ENCODE measurements at places on chromosomes 11 and 22. TPM values are rescaled to one million over a fixed set of nuclear protein-coding genes. Genes with fewer than 3 reads are reported as not detected.

The TMEM191C gene
- 0.12 TPM for total RNA-seq

The ROBO3 gene
- 1.0 TPM for total RNA-seq

The IFITM10 gene
- total RNA-seq, result 7.9 TPM

The FGF19 gene
- not detected for total RNA-seq

GRCh38 chr11:575313-575995, 816 bp upstream of the PHRF1 start:
- H3K4me1 ChIP-seq, result peaks cover 32% of the 10 kb centered on the region
- DNase-seq, result no peak
- no peaks in the 10 kb centered on the region for H3K36me3 ChIP-seq
- H3K4me3 ChIP-seq, result peak overlapping the region; percentile 76
- H3K27me3 ChIP-seq, result no peaks in the 10 kb centered on the region

DNA sequence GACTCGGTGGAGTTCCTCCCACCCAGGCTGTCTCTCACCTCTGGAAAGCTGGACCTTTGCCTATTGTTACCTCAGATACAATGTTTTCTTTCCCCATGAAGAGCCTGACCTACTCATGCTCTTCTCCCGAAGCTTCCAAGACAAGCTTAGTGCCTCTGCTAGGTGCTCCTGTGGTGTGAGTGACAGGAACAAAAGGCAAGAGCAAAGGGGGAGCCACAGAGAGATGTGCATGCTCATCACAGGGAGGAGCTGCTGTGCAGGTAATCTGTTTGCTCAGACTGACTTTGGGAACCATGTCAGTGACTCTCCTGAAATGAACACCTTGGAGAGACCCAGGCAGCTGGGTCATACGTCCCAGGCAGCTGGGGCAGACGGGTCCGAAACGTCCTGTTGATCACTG, 53.6 kb upstream of the VSTM5 start:
- no peak for DNase-seq
- no peak overlapping the region for H3K4me3 ChIP-seq
- H3K27me3 ChIP-seq, result no peaks in the 10 kb centered on the region
- no peaks in the 10 kb centered on the region for H3K36me3 ChIP-seq
- no peaks in the 10 kb centered on the region for H3K4me1 ChIP-seq

GRCh38 chr11:78200553-78200952, 11.8 kb downstream of the USP35 start:
- no peak overlapping the region for H3K4me3 ChIP-seq
- no peaks in the 10 kb centered on the region for H3K4me1 ChIP-seq
- H3K27ac ChIP-seq, result no peak overlapping the region
- DNase-seq, result no peak

GRCh38 chr11:59221441-59221840, 8.7 kb upstream of the MPEG1 start:
- no peak for DNase-seq
- H3K36me3 ChIP-seq, result no peaks in the 10 kb centered on the region
- H3K4me3 ChIP-seq, result no peak overlapping the region
- no peaks in the 10 kb centered on the region for H3K4me1 ChIP-seq

- H3K27ac ChIP-seq, result no peak overlapping the region
- H3K4me3 ChIP-seq, result no peak overlapping the region
- H3K36me3 ChIP-seq, result no peaks in the 10 kb centered on the region
Measured at GRCh38 chr11:118180300-118180703, 3.9 kb upstream of the SCN2B start.

GRCh38 chr11:129285402-129285786, 90.3 kb upstream of the BARX2 start:
- no peaks in the 10 kb centered on the region for H3K27me3 ChIP-seq
- H3K4me3 ChIP-seq, result no peak overlapping the region
- H3K36me3 ChIP-seq, result no peaks in the 10 kb centered on the region
- no peak overlapping the region for H3K27ac ChIP-seq
- no peak for DNase-seq

DNA sequence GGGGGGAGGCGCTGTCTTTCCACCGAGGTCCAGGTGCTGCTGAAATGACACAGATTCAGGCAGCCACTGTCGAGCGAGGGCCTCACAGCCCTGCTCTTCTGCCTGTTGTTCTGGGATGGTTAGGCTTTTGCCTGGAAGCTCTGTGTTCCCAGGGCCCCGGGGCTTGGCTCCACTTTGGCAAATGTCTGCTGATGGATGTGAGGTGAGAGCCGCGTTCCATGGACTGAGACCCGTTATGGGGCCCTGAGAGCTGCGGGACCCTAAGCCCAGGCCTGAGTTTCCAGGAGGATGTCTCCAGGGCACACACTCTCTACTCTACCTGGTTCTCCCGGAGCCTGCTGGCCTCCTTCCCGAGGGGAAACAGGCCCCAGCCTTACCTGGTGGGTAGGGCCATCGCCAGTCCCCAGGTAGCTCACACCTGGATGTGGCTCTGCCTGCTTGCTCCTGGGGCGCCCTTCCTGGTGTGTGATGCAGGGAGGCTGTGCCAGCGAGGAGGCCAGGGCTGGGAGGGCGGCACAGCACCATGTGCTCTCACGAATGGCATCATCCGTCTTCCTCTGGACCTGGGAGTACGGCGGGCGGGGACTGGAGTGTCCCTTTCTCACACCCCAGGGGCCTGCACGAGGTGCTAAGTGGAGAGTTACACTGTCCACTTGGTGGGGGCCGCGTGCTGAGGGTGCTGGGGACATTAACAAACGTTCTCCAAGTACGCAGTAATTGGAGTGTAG, 435.5 kb downstream of the TBC1D22A start:
- H3K36me3 ChIP-seq, result no peaks in the 10 kb centered on the region
- no peak overlapping the region for H3K27ac ChIP-seq
- no peaks in the 10 kb centered on the region for H3K27me3 ChIP-seq
- H3K4me3 ChIP-seq, result no peak overlapping the region
- no peaks in the 10 kb centered on the region for H3K4me1 ChIP-seq

DNA sequence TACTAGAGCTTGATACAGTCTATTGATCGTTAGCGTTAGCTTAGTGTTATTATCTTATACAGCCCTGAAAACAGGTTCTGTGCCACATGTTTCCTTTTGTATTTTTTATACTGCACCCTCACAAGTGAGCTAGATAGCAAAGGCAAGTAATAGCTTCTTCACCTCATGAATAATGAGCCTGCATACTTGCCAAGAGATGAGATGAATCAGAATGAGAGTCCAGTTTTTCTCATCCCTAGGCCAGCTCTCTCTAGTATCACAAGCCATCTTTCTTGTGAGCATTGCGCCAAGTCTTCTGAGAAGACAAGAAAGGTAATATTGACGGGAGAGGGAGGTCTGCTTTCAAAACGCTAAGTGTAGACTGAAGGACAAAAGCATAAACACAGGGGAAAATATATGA, 8.7 kb upstream of the CARD18 start:
- DNase-seq, result no peak
- no peaks in the 10 kb centered on the region for H3K36me3 ChIP-seq
- no peak overlapping the region for H3K27ac ChIP-seq
- no peaks in the 10 kb centered on the region for H3K27me3 ChIP-seq
- no peaks in the 10 kb centered on the region for H3K4me1 ChIP-seq
- no peak overlapping the region for H3K4me3 ChIP-seq
